Globus pallidus (tissue), 1 donor: ENCODE measurements at places on chromosomes 16 and 17.

DNA sequence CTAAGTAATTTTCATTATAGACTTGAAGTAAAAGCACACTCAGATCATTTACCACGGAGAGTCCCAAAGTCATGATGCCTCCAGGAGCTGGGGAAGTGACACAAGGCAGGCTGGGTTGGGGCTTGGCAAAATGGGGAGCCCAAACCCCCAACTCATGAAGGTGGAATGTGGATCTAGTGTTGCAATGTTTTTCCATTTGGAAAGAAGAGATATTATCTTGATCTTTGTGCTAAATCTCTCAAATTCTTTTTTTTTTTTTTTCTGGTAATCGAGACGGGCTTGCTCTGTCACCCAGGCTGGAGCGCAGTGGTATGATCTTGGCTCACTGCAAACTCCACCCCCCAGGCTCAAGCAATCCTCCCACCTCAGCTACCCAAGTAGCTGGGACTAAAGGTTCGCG, 7.5 kb upstream of the KCNG4 start:
- DNase-seq, result no peak

GRCh38 chr17:83173914-83174361, 94.5 kb downstream of the METRNL start:
- no peak for DNase-seq

DNA sequence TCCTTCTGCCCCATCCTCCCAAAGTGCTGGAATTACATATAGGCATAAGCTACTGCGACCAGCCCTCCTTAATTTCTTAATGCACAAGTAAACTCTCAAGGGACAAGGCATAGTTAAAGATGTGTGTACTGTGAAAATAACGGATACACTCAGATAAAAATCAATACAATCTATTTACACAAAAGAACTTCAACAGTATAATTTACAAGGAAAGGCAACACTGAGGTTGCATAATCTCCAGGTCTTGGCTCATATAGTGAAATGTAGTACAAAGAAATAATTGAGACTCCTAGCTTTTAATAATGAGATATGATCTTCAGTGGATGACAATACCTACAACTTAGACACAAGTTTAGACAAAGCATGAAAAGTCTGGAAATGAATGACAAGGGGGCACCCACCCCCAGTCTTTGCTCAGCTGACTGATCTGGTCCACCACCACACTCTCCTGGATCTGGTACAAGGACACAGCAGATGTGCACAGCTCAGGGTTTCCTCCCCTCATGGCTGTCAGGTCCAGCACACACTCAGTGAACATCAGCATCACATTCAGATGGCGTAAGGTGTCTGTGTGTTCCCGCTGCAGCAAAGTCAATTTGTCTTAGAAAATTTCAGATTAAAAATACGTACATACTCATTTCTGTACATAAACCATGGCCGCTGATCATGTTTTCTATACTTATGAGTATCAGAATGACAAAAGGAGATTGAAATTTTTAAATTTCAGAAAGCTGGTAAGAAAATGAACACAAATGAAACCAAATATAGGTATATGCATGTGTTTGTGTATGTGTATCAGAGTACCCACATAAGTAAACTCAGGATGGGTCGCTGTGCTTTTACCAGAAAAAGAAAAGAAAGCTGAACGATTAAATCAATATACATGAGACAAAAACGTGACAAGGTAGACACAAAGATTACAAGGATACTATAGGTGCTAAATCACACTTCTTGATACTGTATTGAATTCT, 33.7 kb upstream of the ALDH3A1 start:
- DNase-seq, result no peak

GRCh38 chr16:81319221-81319912, 4.6 kb downstream of the GAN start:
- no peak for DNase-seq

DNA sequence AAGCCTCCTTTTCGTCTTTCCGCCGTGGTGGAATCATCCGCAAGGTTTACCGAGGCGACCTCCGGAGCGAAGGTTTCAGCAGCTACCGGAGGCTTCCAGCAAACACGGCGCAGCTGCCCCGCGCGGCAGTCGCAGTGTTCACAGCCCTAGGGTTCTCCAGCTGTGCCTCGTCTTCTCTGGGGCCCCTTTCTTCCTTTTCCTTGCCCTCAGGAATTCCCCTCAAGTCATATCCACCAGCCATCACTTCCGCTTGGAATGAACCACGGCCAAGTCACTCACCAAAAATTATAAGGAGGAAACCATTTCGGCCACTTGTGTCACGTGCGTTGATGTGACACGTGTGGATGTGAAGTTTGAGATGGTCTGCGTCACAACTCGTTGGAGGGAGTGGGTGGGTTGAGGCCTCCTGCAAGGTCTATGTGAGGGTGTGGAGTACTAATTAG, 636 bp upstream of the ERN1 start:
- no peak for DNase-seq

GRCh38 chr16:83599789-83600462, 207.9 kb upstream of the HSBP1 start:
- DNase-seq, result no peak

DNA sequence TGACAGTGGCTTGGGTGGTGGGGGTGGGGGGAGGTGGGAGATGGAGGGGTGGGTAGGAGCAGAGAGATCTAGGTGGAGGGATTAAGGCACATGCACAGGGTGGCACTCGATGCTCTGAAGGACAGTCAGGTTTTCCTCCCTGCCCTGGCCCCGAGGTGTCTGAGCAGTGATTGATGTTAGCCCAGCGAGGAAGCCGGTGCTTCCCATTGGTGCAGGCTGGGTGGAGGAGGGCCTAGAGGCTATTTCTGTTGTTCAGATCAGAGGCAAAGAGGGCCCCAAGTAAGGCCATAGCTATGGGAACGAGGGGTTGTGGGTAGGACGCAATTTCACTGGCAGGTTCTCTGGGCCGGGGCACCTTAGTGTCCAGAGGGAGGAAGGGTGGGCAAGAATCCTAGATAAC, 23.1 kb downstream of the CACNA1G start:
- DNase-seq, result no peak

DNA sequence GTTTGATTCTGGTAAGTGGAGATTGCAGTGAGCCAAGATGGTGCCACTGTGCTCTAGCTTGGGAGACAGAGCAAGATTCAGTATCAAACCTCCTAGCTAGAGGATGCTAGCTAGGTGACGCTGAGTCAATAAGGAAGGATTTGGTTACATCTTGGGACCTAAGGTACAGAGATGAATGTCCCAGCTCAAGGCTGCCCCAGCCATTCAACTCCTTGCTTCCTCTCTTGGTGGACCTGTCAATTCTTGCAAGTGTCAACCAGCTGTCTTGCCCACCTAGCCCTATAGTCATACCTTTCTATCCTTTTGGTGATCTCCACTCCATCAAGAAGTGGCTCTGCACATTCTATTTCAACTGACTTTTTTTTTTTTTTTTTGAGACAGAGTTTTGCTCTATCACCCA, 1.4 kb upstream of the MILR1 start:
- DNase-seq, result no peak

DNA sequence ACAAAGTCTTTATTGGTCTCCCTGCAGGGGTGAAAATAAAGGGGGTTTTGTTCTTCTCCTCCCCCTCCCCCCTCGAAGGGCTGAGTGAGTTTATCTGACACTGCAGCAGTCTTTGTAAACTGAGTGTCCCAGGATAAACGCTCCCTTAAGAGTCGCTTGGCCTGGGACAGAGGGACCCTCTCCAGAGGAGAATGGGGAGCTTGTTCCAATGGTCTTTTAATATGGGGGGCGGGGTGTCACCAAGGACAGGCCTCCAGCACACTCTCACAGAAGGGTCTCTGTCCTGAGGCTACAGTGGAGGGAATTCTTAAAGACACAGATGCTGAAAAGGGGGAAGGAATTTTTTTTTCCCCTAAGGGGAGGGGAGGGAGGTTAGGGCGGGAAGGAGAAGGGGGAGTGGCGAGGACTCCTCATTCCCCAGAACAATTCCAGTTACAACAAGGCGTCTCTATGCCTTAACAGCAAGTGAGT, 455.5 kb downstream of the SOX9 start:
- peak; percentile 82 for DNase-seq

DNA sequence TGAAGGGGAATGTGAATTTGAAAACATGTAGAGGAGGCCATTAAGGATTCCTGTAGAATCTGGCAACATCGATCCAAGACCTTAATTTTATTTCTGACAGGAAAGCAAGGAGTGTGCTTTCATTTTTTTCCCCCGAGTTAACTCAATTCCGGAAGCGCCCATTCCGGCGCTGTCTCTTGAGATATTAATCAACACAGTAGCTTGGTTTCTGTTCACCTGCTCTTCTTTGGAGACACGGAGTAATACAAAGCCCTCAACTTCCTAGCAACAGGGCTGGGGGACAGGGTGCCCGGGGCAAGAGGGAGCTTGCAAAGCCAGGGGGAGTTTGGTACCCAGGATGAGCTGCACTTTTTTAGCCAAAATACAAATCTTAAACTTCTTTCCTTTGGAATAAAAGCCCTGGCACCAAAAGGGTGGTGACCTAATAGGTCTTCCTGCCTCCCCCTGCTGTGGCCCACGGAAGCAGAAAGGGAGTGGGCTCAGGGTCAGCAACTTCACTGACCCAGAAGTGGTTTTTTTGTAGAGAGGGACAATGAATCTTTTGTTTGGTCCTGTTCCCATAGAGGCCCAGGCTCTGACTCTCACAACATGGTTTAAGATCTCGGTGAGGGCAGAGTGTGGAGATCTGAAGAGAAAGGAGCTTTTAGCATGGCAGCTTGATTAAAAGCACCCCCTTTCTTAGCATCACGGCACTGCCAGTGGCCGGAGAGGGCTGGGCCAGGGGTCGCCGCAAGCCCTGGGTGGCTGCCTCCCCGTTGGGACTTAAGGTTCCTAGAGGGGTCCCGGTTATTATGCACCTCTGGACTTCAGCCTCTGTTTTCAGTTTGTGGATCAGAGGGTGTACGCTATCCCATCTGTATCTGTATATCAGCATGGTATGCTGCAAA, 207.3 kb downstream of the CCDC182 start:
- DNase-seq, result no peak

DNA sequence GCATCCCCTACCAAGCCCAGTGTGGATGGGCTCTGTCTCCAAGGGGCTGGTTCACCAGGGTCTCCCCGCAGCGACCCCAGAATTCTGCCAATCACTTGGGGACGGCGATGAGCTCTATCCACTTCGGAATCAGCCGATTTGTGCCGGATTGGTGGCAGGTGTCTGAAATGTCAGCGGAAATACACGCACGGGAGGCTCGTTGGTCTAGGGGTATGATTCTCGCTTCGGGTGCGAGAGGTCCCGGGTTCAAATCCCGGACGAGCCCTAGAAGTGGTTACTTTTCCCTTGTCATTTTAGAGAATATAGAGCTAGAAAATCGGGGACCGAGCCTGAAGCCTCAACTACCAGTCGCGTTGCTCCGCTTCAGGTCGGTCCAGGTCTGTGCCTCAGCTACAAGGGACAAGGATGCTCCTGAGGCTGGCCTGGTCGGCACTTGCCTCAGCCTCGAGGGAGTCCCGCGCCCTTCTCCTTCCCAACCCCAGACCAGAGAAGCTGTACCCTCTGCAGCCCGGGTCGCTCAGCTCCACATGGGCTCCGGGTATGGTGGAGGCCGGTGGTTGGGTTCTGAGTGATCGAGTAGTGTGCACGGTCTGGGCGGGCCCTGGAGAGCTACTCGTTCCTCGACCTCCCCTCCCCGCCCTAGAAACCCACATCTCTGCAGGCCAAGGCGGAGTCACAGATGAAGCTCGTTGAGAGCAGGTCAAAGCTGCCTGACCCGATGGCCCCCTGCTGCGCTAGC, 16.0 kb upstream of the OR1F1 start:
- no peak for DNase-seq

GRCh38 chr17:43316522-43317142, 82.2 kb upstream of the ARL4D start:
- no peak for DNase-seq
